CD4-positive, alpha-beta T cell (primary cell): ENCODE measurements at places on chromosomes 12 and 14. TPM values are rescaled to one million over a fixed set of nuclear protein-coding genes. Genes with fewer than 3 reads are reported as not detected.

- no peaks in the 10 kb centered on the region for H3K36me3 ChIP-seq
- no peaks in the 10 kb centered on the region for H3K27me3 ChIP-seq
- H3K4me3 ChIP-seq: no peak overlapping the region
- DNase-seq: no peak
- no peak overlapping the region for H3K27ac ChIP-seq
- no peaks in the 10 kb centered on the region for H3K4me1 ChIP-seq
Measured at GRCh38 chr12:40921563-40922163, 229.4 kb downstream of the CNTN1 start.

DNA sequence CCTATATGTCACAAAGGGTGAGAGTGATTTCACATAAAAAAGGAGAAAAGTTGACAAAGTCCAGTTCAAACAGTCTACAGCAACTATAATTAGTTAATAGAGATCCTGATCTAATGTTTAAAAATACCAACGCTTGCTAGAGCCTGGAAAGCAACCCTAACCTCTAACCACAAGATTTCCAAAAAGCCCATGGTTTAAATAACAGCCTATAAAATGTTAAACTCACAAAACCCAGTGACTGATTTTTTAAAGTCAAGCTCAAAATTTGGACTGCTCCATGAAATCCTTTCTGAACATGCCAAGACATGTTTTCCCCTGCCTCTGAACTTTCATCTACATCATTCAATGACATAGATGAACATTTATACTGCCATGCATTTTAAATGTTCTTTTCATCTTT, 81.6 kb downstream of the PLEKHG7 start:
- no peaks in the 10 kb centered on the region for H3K27me3 ChIP-seq
- peaks cover 26% of the 10 kb centered on the region for H3K36me3 ChIP-seq
- H3K4me3 ChIP-seq: no peak overlapping the region
- H3K27ac ChIP-seq: no peak overlapping the region
- H3K4me1 ChIP-seq: no peaks in the 10 kb centered on the region

DNA sequence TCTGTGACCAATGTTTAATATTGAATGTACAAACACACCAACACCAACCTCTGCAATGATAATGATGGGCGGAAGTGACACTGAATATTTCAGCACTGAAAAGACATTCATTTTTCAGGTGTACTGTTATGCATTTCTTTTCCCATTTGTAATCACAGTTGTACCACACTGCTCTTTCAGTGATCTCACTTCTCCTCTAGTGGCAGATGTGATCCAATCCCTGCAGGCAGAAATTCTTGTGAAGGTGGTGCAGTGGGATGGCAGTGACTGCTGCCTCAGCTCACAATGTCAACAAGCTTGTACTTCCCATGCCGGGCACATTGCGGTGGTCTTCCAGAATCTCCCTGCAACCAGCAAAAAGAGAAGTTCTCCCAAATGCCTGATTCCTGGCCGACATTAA, 23.0 kb upstream of the ERGIC2 start:
- no peak for DNase-seq
- no peak overlapping the region for H3K27ac ChIP-seq
- H3K4me3 ChIP-seq: no peak overlapping the region
- H3K36me3 ChIP-seq: no peaks in the 10 kb centered on the region
- H3K4me1 ChIP-seq: no peaks in the 10 kb centered on the region
- H3K27me3 ChIP-seq: no peaks in the 10 kb centered on the region

DNA sequence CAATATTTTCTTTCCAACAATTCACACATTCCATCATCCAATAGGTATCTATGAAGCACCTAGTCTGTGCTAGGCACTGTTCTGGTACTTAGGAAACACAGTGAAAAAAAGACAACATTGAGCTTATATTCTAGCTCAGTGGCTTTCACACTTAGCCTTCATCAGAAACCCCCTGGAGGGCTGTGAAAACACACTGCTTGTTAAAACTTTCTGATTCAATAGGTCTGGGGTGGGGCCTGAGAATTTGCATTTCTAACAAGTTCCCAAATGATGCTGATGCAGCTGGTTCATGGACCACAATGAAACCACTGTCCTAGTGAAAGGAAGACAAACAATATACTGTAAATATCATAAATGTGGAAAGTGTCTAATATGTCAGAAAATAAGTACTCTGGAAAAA, 5.9 kb downstream of the VTI1B start:
- DNase-seq: no peak
- H3K4me1 ChIP-seq: peaks cover 36% of the 10 kb centered on the region
- H3K27ac ChIP-seq: no peak overlapping the region

HOXC12 gene
- not detected for total RNA-seq
